NCI-H446 (cell line): ENCODE measurements at places on chromosomes 1 and 21.

DNA sequence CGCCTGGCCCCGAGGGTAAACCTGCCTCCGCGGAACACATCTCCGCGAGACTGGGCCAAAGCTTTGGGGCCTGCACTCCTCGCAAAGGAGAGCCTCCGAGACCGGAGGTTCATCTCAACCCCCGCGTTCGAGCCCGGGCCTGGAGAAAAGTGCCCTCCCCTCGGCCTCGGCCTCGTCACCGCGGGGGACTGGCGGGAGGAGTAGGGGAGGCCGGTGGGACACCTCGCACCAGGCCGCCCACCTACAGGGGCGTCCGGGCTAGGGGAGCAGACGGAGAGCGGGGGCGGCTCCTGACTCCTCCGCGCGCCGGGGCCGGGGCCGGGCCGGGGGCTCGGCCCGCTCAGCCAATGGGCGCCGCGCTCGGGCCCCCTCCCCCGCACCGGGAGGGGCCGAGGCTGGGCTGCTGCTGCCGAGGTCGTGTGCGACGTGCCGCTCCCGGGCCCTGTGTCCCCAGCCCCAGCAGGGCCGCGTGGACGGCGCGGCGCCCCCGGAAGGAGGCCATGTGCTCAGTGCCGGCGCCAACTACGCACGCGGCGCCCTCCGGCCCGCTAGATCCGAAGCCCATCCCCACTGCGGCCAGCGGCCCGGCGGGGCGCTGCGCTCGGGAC, 684 bp downstream of the SLC2A1 start:
- DNase-seq, result peak; percentile 56

DNA sequence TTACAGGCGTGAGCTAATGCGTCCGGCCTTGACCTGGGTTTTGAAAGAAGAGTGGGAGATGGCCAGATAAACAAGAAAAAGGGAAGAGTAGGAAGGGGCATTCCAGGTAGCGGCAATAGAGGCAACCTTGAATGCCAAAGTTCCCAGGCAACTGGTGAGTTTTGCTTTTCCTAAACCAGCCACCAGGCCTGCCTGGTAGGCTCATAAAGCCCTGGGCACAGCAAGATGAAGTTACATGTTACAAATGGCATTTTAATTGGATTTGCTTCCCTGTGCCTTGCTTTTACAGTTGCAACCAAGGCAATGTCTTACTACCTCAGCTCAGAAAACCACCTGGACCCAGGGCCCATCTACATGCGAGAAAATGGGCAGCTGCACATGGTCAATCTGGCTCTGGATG, 5.5 kb downstream of the LRRC42 start:
- no peak for DNase-seq

DNA sequence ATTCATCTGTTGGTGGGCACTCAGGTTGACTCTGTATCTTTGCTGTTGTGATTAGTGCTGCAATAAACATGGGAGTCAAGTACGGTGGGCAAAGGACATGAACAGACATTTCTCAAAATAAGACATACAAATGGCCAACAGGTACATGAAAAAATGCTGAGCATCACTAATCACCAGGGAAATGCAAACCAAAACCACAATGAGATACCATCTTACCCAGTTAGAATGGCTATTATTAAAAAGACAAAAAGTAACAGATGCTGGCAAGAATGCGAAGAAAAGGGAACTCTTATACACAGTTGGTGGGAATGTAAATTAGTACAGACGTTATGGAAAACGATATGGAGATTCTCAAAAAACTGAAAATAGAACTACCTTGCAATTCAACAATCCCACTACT, 98.9 kb downstream of the TMEM53 start:
- DNase-seq, result no peak

DNA sequence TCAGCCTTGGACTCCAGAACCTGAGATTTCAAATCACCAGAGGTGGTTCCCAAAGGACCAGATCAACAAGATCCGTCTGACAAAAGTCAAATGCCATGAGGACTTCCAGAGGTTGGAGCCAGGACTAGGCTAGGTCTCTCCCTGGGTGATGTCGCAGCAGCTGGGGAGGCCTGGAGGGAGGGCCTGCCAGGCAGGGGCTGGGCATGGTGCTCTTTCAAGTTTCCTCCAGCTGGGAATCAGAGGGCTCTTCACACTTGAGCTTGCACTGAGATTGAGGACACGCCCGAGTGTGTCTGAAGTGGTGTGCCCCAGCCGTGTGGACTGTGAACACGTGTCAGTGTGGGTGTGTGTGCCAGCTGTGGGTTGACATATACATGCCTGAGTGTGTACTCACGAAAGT, 21.3 kb upstream of the RSPO1 start:
- DNase-seq, result no peak

- no peak for DNase-seq
Measured at GRCh38 chr1:226980122-226980560, 40.0 kb downstream of the COQ8A start.

GRCh38 chr1:211738096-211738690, 62.8 kb upstream of the NEK2 start:
- no peak for DNase-seq

GRCh38 chr1:198934901-198935305, 296.1 kb downstream of the PTPRC start:
- DNase-seq, result peak; percentile 77

GRCh38 chr1:166960858-166961474, 14.4 kb downstream of the ILDR2 start:
- no peak for DNase-seq

DNA sequence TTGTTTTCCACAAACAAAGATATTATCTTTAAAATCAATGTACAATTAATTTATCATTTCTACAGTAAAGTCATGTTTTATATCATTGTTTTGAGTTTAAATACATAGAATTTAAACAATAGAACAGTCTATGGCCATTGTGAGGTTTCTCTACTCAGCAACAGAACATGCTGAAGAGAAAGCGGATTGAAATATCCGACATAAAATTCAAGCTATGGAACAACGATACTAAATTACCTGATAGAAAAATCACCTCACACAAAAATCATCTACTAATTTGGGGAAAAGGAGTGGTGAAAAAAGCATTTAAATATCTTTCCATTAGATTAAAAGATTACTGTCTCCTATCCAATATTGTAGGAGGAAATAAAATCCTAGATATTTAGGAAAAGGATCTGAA, 12.6 kb downstream of the CDKN2C start:
- DNase-seq, result no peak

- no peak for DNase-seq
Measured at GRCh38 chr1:242426271-242426905, 98.1 kb downstream of the PLD5 start.

GRCh38 chr21:32719085-32719484, 8.7 kb downstream of the SYNJ1 start:
- DNase-seq, result no peak
